ENCODE measurements at places on chromosomes 3 and 15.

- DNase-seq = no peak
Measured at GRCh38 chr3:23172059-23172458, 31.1 kb upstream of the UBE2E2 start.

DNA sequence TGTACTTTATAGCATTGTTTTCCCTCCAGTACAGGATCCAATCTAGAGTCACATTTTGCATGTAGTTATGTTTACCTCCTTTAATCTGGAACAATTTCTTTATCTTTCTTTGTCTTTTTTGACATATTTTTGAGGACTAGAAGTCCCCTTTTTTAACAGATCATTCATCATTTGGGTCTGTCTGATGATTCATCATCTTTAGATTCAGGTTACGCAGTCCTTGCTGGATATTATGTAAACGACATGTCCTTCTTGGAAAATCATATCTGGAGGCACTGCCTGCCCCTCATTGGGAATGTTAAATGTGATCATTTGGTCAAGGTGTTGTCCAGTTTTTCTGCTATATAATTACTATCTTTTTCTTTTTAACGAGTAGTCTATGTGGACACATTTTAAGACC is 18.3 kb downstream of the TGM4 start:
- DNase-seq = no peak

DNA sequence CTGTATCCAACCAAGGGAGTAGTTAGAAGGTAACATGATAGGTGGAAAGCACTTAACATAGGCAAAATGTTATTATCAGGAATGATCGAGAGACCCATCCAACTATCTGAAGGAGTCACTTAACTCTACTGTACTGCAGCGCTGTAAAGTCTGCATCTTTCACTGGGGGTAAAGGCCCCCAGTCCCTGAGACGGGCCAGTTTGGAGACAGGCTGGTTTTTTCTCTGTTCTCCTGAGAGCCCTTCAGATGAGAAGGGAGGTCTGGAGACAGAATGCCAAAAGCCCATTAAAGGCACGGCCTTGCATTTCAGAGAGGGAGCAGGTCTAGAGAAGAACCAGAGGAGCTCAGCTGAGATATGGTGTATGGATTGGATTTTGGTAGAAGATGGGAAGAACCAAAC is 71.3 kb upstream of the CGNL1 start:
- DNase-seq = no peak

GRCh38 chr15:42335074-42335473 is 24.2 kb upstream of the CAPN3 start:
- DNase-seq = no peak

GRCh38 chr15:70103880-70104626 is 6.3 kb upstream of the TLE3 start:
- DNase-seq = peak; percentile 12

- no peak for DNase-seq
Measured at GRCh38 chr3:124619887-124620599, 110.2 kb upstream of the UMPS start.

GRCh38 chr15:68402432-68403160 is 29.4 kb downstream of the ITGA11 start:
- no peak for DNase-seq

DNA sequence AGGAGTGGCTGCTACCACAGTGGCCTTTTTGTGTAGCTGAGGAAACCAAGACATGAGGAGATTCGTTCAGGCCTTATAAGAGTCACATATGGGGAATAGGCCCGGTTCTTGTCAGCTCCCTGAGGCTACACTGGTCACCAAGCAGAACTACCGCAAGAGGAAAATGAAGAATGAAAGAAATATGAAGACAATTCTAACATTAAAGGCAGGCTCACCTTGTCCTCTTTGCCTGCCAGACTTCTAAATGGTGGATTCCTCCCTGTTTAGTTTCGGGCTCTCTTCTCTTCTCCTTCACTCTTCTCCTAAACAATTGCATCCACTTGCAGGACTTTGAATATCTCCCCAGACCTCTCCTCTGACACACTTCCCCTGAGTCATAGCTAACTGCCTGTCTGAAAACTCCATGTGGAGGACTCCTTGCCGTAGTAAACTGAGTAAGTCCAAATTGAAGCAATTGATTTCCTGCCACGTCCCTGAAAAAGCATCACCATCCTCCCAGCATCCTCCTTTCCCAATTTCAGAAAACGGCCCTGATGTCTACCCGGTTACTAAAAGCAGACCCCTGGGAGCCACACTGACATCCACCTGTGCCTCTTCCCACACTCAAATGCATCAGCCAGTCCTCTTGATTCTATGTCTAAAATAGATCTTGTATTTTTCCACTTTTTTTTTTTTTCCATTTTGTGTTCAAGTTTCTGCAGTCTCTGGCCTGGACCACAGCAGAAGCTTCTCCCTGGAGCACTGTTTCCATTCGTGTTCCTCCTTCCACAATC is 30.3 kb upstream of the VEPH1 start:
- no peak for DNase-seq

- DNase-seq = no peak
Measured at GRCh38 chr3:152100491-152101132, 168.1 kb upstream of the MBNL1 start.

GRCh38 chr15:42581272-42581730 is 5.9 kb downstream of the STARD9 start:
- peak; percentile 91 for DNase-seq

- DNase-seq = no peak
Measured at GRCh38 chr15:85044251-85044853, 62.7 kb downstream of the PDE8A start.

- no peak for DNase-seq
Measured at GRCh38 chr15:73015493-73015892, 36.8 kb upstream of the NEO1 start.

GRCh38 chr3:197482001-197482400 is 73.8 kb downstream of the BDH1 start:
- no peak for DNase-seq

- no peak for DNase-seq
Measured at GRCh38 chr3:99760629-99761028, 57.0 kb upstream of the CMSS1 start.

DNA sequence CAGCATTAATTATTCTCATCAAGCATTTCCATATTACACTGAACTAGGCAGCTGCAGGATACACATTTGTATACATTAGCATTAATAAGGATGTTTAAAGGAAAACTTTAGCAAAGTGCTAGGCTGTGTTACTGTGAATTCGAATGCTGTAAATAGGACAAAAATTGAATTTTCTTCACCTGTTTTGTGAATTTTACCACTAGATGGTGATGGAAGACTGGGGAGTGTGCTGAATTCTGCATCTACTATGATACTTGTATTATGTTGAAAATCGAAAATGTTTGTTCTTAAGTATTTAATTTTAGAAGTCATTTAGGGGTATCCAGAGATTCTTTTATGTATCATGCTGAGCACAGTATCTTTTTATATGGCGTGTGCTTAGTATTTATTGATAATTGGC is 12.3 kb upstream of the P2RY14 start:
- no peak for DNase-seq

DNA sequence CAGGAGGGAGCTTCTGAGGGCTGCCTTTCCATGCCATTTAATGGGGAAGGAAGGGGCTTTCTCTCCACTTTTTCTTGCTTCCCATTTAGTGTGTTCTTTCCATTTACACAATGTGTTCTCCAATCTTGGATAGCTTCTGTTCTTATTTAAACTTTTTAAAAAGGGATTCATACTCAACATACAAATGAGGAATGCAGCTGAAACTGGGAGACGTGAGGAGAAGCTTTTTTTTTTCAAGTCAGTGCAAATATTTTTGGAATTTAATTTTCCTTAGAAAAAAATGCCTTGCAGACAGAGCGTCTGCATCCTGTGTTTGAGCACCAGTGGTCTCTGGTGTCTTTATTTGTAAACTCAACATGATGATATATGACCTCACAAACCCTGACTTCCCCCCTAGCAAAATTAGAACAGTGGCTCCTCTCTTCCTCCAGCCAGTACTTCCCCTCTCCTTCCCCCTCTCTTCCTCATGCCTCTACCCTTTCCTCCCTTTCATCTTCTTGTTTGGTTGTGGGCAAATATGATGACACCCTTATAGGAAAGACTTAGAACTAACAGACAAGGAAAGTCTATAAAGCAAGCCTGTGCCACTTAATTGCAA is 48.1 kb upstream of the PCSK6 start:
- DNase-seq = peak; percentile 20

DNA sequence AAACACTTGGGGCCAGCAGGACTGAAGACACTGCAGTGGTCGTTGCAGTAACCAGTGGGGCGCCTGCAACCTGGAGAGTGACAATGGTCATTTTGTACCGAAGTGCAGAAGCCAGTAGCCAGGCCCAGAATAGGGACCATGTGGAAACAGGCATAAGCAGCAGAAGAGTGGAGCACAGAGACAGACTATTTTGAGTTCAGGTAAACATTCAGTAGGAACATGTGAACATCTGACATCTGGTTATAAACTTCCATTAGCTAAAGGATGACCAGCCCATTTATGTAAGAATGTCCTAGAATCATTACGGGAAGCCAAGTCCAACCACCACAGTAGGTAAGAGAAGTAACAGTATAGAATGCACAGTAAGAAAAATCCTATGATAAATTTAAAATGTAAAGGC is 32.4 kb upstream of the TKT start:
- no peak for DNase-seq

- no peak for DNase-seq
Measured at GRCh38 chr15:69484837-69485236, 32.2 kb downstream of the RPLP1 start.

- DNase-seq = no peak
Measured at GRCh38 chr3:77562089-77562488, 522.2 kb downstream of the ROBO2 start.

GRCh38 chr15:62841269-62841628 is 201.3 kb upstream of the TPM1 start:
- DNase-seq = no peak

DNA sequence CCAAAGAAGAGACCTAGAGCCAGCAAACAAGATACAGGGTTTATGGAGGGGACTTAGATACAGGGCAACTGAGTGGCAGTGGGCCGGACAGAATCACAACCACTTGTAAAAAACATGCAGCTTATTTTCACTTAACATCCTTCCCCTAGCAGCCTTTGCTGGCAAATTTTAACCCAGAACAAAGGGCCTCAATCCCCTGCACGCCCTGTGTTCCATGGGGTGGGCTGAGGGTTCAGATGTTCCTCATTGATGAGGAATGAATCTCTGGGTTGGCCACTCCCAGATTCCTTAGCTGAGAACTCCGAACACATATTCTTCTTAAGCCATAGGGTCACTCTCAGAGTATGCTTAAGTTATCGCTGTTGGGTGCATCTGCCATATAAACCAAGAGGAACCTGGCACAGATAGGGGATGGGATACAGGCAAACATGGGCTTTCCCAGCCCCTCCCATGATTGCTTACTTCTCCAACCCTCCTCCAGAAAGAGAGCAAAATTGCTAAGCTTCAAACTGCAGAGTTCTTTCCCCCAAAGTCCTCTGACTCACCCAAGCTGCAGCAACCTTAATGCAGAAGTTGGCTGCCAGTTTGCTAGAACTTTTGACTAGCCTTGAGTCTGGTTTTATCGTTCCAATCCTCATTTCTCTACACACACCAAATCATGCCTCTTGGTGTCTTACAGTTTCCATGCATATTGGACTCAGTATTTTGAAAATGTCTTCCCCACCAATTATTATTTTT is 146.9 kb downstream of the CD47 start:
- DNase-seq = no peak

- no peak for DNase-seq
Measured at GRCh38 chr3:66029014-66029413, 9.7 kb downstream of the MAGI1 start.

DNA sequence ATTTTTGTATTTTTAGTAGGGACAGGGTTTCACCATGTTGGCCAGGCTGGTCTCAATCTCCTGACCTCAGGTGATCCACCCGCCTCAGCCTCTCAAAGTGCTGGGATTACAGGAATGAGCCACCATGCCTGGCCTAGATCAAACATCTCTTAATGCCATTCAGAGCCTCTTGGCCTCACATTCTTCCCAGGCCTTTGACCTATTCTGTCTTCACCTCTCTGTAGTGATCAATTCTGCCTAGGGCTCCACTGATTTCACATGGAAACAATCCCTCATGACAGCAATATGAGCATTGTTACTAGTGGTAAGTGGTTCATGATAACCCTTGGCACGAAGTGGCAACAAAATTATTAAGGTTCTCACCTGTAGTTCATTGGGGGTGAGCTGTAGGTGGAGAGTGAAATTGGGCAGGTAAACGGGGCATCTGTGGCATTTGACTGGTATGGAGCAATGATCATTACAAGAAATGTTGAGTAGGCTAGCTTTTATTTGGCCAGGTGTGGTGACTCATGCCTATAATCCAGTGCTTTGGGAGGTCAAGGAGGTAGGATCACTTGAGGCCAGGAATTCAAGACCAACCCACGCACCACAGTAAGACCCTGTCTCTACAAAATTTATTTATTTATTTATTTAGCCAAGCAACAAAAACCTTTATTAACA is 4.8 kb upstream of the ARPIN start:
- DNase-seq = no peak

- peak; percentile 50 for DNase-seq
Measured at GRCh38 chr3:69320871-69321271, 65.0 kb downstream of the FRMD4B start.

- DNase-seq = peak; percentile 59
Measured at GRCh38 chr3:11479221-11479620, 164.5 kb downstream of the VGLL4 start.

- no peak for DNase-seq
Measured at GRCh38 chr3:72582211-72582878, 265.9 kb downstream of the SHQ1 start.

DNA sequence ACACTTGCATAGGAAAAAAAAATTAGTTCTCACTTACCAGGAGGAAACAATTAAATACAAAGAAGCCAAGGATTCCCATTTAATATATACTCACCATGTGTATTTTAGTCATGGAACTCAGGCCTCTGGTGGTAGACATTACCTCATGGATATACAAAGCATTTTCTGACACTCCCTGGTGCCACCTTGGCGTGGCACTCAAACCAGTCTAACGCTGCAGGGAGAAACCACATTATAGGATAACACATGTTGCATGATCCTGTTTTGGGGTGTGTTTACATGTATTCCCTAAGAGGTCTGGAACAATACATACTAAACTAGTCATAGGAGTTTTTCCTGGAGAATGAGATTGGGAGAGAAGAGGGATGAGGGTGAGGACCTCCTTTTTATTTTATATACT is 5.9 kb upstream of the RTF1 start:
- no peak for DNase-seq

DNA sequence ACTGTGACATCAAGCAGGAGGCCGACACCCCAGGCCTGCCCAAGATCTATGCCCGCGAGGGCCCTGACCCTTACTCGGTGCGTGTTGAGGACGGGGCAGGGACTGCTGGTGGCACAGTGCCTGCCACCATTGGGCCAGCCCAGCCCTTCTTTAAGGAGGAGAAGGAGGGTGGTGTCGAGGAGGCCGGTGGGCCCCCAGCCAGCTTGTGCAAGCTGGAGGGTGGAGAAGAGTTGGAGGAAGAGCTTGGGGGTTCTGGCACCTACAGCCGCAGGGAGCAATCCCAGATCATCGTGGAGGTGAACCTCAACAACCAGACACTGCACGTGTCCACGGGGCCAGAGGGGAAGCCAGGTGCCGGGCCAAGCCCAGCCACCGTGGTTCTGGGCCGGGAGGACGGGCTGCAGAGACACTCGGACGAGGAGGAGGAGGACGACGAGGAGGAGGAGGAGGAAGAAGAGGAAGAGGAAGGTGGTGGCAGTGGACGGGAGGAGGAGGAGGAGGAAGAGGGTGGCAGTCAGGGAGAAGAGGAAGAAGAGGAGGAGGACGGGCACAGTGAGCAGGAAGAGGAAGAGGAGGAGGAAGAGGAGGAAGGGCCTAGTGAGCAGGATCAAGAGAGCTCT is 5.4 kb downstream of the ZBTB47 start:
- DNase-seq = no peak

- no peak for DNase-seq
Measured at GRCh38 chr15:47349179-47349578, 368.1 kb upstream of the SEMA6D start.

GRCh38 chr3:128624526-128625138 is 26.0 kb downstream of the RPN1 start:
- DNase-seq = no peak

Measured in left hindlimb (tissue), 1 donor.